Activated CD8-positive, alpha-beta memory T cell treated with anti-CD3 and anti-CD28 coated beads for 1 hour (primary cell): ENCODE measurements at places on chromosomes 11 and 22.

DNA sequence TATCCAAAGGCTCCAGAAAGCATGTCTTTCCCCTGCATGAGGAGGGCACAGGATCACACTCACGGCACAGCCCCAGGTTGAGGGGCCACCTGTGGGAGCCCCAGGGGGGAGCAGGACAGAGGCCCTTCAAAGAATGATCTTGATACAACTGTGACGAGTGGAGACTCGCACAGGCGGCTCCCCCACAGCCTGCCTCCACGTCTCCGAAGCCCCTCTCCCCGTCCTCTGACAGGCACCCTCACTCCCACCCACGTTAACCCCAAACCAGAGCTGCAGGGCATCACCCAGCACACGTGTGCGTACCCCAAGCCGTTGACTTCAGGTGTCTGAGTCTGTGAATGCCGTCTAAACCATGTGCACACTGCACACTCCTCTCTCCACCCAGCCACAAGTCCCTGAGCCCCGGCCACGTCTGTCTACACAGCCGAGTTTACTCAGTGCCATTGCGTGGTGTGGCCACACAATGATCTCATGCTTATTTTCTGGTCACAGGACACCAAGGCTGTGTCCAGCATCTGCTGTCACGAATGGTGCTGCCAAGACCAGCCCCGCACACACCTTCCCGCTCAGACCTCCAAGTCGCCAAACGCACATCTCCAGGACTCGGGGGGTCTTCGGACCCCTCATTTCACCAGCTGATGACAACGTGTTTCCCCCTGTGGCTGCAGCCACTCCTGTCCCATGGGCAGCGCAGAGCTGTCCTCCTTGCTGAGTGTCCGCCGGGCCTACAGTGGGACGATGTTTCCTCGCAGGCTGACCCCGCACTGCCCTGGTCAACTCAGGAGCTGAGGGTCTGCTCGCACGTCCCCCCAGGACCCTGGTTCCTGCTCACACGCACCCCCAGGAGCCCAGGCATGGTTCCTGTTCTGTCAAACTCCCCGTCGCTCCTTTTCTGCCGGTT, 251.2 kb downstream of the BRD1 start:
- DNase-seq = no peak

DNA sequence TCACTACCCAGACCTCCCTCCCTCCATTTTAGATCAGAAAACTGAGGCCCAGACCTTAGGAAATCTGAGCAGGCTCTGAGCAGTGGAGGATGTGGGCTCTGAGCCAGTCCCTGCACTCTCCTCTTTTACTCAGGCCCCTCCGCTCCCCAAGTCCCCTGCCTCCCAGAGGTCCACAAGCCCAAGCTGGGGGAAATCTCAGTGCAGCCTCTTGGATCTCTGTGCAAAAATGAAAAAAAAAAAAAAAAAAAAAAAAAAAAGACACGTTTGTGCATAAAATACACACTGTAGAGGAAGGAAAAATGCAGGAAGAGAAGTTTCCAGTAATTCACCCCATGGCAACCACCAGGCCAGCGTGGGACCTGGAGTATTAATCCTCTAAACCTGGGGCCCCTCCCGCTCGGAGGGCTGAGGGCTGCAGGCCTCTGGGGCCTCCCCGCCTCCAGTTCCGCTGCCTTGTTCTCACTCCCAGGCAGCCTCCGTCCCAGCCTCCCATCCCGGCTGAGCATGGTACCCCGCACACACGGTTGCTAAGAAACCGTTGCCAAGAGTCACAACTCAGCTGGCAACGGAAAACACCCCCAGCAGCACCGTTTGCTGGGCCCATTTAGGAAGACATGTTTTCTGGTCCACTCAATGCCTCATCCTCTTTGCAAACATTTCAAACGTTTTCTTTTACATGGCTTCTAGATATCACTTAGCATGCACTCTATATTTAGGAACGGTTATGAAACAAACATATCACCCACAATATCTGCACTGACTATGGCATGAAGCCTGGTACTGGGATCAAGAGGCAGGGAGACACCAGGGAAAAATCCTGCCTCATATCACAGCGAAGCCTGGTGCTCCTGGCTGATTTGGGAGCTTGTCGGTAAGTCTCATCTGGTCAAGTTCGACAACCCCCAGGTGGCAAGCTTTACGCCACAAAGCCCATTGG, 227.5 kb downstream of the CTTN start:
- DNase-seq = no peak

GRCh38 chr11:133818302-133818701, 27.0 kb downstream of the SPATA19 start:
- no peak for DNase-seq

- no peak for DNase-seq
Observed at GRCh38 chr11:33868647-33869461, 23.0 kb downstream of the LMO2 start.

DNA sequence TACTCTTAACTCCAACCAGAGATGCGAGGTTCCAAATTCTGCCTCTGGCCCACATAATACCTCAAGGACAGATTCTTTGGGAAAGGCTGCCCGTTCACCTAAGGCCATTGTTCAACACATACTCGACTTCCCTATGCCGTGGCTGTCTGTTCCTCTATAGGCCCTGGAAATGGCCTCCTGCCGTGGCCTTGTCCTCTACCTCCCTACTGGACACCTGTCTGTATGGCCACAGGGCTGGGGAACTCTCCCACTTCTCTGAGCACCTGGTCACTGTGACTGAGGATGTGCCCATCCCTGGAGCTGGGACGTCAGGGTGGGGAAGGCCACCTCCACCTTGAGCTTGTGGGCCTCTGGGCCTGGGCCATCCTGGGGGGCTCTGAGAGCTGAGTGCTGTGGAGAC, 340.5 kb upstream of the B3GAT1 start:
- DNase-seq = no peak
